SW480 (cell line): ENCODE measurements at places on chromosomes 3 and 15.
A peak's percentile ranks its signal among the peaks of the same experiment; 100 is the strongest.

- DNase-seq, result no peak
Measured at GRCh38 chr3:139258276-139258675, 85.5 kb upstream of the MRPS22 start.

- DNase-seq, result peak; percentile 51
Measured at GRCh38 chr3:190375246-190375645, 12.7 kb upstream of the CLDN16 start.

DNA sequence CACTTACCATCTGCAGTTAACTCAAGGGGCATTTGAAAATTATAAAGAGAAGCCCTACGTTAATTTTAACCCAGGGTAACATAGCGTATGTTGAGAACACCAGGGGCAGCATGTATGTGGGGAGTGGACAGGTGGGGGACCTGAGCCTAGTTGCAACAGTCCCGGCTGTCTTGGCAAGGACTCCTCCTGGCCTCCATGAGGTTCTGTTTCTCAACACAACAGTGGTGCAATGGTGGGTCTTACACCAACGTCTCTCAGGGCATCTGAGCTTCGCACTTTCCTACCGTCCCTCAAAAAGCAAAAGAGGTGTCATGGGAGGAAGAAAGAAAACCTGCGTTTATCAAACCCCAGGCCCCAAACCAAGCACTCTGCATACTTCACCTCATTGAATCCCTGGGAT is 50.6 kb downstream of the MGLL start:
- no peak for DNase-seq

GRCh38 chr3:10602769-10603768 is 97.7 kb upstream of the ATP2B2 start:
- DNase-seq, result peak; percentile 11

DNA sequence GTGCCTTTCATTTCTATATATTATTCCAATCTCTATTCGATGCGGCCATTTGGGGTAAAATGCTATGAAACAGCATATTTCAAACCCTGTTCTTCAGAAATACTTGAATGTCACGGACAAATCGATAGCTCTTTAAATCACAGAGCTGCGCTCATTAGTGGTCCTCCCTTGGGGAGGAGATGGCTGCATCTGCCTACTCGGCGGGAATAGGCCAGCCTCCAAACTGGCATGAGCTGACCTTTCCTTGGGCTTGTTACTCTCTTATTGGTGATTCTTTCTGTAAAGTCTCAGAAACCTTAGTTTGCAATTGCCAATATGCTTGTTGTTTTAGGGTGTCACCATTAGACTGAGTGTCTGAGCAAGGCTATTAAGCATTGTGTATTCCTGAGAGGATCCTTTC is 120.9 kb downstream of the BDH1 start:
- no peak for DNase-seq

DNA sequence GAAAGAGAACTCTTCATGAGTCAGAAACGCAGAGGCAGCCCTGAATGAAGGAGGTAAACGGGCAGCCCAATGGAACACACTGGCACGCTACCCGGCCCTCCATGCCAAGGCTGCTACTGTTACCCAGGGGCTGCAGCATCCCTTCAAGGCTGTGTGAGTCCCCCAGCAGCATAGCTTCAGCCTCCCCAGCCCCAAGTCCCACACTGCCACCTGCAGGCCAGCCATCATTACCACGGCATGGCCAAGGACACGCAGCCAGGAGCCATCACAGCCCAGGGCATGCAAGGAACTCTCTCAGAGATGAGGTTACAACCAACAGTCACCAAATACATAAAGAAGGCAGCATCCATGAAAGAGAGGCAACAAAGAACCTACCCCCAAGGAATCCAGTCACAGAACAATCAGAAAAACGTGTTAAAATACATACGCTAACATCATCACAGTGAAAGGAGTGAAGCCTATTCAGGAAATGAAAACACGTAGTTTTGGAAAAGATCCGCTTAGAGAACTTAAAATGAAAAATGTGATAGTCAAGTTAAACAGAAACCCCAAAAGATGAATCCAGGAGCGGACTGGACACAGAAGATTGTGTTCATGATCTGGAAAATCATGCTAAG is 22.4 kb downstream of the PLA2G4F start:
- DNase-seq, result peak; percentile 69

- DNase-seq, result peak; percentile 46
Measured at GRCh38 chr3:111695636-111696117, 100.5 kb upstream of the ZBED2 start.

DNA sequence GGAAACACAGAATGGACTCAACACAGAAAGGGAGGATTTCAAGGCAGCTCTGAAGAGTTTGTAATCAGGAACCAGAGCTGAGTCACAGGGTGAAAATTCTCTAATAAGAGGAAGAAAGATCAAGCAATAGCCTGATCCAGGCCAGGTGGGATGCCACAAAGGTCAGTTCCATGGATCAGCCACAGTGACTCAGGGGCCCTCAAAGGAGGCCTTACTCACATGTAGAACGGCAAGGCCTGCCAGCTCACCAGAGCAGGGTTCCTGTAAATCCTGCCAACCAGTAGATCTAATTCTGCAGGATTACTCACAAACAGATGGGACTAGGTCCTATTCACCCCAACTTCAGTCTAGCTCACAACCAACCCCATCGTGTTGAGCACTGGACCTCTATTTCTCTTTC is 78.3 kb upstream of the PPP2R3A start:
- no peak for DNase-seq

GRCh38 chr3:135349254-135349948 is 554.3 kb downstream of the EPHB1 start:
- no peak for DNase-seq

- DNase-seq, result no peak
Measured at GRCh38 chr15:38029736-38030135, 95.3 kb downstream of the TMCO5A start.

DNA sequence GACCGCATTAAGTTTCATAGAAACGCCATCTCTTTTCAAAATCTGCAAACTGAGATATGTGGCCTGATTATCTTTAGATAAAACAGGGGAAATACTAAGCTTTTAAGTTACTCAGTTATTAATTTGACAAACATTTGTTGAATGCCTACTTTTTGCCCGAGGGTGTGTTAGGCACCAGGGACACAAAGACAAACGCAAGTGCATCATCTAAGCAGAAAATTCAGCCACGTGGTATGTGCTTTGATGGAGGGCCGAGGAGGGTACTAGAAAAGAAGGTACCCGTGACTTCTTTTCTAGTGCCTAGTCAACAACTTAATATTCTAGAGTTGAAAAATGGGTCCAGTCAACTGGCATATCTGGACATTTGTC is 594.3 kb downstream of the MAGI1 start:
- no peak for DNase-seq

GRCh38 chr3:4302747-4303146 is 422 bp upstream of the SETMAR start:
- no peak for DNase-seq

- DNase-seq, result no peak
Measured at GRCh38 chr3:112303764-112304325, 9.8 kb upstream of the SLC9C1 start.

GRCh38 chr3:49713336-49714105 is 6.0 kb downstream of the AMIGO3 start:
- DNase-seq, result no peak

DNA sequence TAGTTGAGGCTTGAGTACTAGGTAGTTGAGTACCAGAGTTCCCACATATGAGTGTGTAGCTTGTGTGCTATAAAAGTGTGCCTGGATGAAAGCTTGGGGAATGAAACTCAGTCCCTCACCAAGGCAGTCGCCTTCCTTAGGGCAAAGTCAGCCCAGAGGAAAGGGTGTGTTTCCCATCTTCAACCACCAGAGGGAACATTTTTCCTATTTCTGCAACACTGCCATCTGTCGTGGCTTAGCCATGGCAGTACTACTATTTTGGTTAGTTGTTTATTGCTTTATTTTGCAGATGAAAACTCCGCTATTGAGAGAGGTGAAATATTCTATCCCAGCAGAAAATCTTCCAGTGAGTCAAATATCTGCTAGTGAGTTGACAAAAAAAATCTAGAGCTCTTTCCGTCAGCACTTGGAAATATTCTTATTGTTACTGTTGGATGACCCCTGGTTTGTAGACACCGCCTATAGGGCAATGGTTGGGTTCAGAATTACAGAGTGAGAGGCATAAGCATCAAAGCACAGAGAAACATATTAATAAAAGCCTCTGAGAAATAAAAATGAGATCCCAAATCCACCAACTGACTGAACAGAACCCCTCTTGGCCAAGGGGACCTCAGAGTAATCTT is 239.9 kb downstream of the CPNE4 start:
- DNase-seq, result peak; percentile 55

DNA sequence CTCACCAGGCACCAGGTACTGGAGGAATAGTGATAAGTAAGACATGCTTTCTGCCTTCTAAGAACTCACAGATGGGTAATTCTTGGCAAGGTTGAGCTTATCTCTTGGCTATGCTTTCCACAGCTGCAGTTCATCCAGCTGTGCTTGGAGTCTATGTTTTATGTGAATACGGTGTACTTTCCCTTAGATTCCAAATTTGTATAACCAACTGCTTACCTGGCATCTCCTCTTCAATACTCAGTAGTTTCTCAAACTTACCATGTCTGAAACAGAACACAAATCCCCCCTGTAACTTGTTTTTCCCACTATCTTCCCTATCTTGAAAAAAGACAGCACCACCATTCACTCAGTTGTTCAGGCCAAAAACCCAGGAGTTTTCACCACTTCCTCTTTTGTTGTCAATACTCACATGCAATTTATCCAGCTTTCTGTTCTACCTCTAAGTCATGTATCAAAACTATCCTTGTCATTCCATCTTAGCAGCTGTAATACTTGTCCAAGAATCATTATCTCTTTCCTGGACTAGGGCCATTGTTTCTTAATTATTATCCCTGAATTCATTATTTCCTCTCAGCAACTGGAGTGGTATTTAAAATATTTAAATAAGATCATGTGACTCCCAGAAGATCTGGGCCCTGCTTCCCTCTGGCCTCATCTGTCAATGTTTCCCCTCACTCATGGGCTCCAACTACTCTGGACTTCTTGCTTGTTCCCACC is 32.6 kb downstream of the COL6A5 start:
- no peak for DNase-seq

GRCh38 chr15:33810073-33810595 is 158.2 kb upstream of the CHRM5 start:
- DNase-seq, result no peak

GRCh38 chr3:67431887-67432286 is 222.5 kb downstream of the SUCLG2 start:
- DNase-seq, result no peak

DNA sequence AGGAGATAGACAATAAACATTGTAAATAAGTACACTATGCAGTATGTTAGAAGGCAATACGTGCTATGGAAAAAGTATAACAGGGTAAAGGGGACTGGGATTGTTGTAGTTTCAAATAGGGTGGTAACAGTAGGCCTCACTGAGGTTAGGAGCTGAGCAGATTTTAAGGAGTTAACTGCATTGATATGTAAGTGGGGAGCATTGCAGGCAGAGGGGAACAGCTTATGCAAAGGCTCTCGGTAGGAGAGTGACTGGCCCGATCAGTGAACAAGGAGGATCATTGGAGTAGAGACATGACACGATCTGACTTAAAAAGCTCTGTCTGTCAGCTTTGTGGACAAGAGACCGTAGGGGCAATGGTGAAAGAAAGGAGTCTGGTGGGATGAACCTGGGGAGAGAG is 46.8 kb downstream of the PCCB start:
- DNase-seq, result no peak

- no peak for DNase-seq
Measured at GRCh38 chr3:72818905-72819304, 29.3 kb downstream of the SHQ1 start.

DNA sequence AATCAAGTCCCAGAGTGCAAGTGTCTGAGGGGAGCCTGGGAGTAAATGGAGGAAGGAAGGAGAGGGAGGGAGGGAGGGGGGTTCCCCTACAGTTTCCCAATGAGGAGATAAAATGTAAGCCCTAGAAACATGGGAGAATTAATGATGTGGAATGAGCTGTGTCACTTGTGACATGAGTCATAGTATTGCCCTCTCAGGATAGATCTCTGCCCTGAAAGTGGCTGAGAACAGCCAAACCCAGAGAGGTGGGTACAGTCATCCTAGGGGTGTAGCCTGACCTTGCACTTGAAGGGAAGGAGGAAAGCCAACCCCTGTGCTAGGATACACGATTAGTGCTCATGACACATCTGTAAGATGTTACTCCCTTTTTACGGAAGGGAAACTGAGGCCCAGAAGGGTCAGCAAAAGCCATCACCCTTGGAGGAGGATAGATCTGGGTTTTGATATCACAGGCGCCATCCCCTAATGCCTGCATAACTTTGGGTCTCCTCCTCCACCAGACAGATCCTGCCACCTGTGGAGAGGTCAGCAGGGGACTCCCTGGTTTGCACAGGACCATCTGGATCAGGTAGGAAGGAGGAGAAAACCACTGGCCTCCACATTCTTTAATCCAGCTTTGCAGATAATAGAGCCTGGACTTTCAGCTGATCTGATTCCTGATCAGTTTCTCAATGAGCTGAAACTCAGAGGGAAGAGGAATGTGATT is 23.1 kb upstream of the USP3 start:
- DNase-seq, result peak; percentile 70

GRCh38 chr15:76035593-76035992 is 23.4 kb upstream of the NRG4 start:
- DNase-seq, result no peak

DNA sequence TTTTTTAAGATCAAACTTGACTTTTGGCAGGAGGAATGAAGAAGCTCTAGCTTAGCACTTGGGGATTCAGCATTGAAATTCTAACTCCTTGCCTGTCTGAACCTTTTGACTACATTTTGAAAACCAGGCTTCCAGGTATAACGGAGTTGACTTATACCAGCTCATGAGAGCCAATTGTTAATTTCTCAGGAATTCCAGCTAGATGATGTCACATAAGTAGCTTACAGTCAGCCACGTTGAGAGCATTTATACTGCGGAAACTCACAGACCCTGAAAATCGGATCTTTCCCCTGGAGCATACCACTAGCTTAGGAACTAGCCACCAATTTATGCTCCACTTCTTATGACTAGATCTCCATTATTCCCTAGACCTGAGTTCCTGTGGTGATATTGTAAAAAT is 321.4 kb upstream of the DPH6 start:
- no peak for DNase-seq

DNA sequence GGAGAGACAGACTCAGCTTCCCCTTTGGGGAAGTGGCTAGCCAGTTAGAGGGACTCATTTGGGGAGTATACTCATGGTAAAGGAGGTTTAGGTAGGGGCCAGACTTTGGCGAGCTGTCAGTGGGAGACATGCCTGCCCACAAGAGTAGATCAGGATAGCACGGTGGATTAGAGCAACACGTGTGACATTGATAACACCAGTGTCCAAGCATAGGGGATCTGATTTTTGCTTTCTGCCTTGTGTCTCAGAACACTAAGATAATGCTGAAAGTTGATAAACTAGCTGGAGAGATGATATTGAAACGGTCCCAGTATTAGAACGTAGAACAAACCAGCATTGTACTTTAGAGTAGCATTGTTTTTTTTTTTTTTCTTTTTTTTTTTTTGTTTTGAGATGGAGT is 25.9 kb downstream of the MAP6D1 start:
- DNase-seq, result no peak

GRCh38 chr3:101940521-101941317 is 91.4 kb downstream of the NFKBIZ start:
- DNase-seq, result peak; percentile 12

DNA sequence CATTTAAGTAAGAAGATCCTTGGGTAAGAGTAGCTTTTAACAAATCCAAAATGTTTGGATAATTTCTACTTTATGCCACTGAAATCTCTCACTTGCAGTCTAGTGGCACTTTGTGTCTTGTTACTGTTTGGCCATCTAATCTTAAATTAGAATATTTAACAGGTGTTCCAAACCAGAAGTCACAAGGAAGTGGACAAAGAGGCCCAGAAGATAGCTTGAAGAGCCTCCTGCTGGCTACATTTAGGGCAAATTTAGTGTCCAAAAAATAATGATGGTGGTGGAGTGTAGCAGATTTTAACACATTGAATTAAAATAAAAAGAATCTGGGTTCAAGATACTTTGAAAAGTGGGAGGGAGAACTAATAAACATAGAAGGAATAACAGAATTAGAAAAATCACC is 172.2 kb downstream of the GHSR start:
- no peak for DNase-seq
